Amygdala (tissue), 56 donors: ENCODE measurements at places on chromosomes 3 and 15.

DNA sequence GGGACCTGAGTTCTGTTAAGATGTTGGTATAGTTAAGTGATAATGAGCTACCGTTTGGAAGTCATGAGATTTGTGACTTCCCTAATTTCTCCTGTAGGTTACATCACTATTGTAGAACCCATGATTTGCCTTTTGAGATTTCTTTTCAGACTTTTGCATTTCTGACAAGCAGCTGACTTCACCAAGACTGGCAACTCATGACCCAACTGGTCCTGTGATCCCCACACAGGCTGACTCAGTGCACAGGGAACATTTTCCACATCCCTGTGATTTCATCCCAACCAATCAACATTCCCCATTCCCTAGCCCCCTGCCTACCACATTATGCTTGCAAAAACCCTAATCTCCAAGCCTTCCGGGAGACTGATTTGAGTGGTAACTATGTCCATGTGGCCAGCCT, 242.1 kb upstream of the PDZRN3 start:
- no peak for DNase-seq

DNA sequence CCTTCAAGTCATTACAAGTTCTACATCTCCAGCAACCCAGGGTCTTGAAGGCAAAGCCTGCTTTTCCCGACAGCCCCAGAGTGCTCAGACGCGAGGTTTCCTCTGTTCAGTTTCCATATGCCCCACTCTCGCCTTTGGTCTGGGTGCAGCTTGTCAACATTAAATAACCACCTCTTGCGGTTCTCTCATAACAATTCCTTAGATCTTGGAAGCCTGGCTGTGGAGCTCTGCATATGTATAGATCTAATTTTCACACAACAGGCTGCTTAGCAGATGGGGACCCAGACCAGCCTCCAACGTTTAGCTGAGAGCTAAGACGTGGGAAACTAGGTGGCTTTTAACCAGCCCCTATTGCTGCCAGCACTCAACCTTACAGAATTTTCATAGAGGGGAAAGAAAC, 295.5 kb downstream of the RPLP1 start:
- DNase-seq: no peak

DNA sequence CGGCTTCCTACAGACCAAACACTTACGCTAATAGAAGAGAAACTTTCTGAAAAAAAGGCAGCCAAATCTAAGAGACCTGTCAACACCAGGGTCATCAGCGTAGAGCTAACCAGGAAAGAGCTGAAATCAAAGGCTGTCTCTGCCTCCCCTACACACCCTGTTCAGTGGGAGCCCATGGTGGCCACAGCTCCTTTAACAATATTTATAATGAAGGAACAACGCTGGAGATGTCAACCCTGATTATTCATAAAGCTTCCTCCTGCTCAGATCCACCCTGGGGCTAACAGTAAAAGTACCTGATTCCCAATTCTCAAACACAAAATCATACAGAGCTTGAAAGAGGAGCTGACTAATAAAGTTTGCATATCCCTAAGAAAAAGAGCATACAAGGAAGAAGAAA, 133.7 kb downstream of the ANXA2 start:
- DNase-seq: no peak

DNA sequence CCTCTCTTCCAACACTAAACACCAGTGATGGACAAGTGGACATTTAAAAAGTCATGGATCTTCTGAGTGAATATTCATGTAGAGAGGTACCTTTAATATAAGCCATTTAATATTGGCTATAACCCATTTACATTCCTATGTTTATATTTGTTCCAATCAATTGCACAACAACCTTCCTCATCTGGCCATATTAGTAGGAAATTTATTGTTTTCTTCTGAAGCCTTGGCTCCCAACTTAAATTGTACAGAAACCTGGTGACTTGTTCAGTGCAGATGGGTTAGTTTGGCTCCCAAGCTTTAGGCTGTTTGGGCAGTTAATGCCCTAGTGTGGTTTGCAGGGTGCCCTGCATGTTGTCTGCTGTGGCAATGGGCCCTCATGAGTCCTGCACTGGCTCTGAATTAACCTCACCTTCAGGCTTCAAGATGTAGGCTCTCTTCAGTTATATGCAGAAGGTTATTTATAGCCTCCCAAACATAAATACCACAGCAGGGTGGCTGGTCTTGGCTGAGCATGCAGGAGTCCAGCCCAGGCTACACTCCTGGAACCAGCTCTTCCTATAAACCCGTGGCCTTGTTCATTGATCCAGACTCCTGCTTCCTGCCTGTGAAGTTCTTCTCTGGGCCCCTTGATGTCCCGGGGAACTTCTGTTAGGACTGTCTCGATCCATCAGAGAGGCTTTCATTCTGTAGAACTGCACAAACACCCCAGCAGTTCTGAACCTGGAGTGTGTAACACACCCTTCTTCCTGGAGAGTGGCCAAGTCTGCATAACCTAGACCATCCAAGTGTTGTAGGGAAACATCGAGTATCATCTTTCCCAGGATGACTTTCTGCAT, 57.0 kb downstream of the DUT start:
- DNase-seq: no peak

GRCh38 chr3:84958495-84959469, at the start of gene CADM2:
Gene CADM2, plus strand, starts transcription at chr3:84958989.
- DNase-seq: peak; percentile 90

DNA sequence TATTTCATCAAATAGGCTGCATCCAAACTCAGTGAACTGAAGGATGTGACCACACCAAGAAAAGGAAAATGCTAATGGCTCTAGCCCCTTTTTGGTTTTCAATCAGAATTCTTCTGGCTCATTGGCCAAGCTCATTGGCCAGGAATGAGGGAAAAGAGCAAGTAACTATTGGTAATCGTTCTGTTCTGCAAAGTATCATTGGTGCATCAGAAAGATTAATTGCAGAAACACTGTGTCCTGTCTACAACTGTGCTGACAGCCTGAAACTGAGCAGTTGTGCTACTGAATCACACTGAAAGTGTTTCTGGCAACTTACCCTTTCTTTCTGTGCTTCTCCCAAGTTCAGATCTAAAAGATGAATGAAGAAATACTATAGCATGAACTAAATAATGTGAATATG, 116.4 kb upstream of the ROBO2 start:
- no peak for DNase-seq

DNA sequence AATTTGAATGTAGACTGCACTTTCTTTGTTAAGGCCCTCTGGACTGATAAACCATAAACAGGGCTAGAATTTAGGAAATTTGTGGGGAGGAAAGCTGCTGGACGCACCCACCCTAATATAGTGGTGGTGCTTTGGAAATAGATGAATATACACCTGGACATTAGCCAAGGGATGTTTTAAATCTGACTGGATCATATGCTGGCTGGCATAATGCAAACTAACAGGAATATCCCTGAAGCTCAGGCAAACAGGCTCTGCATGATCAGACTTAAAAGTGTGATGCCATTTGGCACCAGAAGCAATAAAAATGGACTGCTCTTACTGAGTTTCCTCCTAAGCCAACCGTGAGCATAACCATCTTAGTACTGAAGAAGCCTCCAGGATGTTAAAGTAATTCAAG, 465.8 kb upstream of the ROBO1 start:
- no peak for DNase-seq
